Activated CD8-positive, alpha-beta memory T cell treated with anti-CD3 and anti-CD28 coated beads, Interleukin-2, amount 50 U/mL, for 48 hours (primary cell): ENCODE measurements at places on chromosomes 7 and 10.

DNA sequence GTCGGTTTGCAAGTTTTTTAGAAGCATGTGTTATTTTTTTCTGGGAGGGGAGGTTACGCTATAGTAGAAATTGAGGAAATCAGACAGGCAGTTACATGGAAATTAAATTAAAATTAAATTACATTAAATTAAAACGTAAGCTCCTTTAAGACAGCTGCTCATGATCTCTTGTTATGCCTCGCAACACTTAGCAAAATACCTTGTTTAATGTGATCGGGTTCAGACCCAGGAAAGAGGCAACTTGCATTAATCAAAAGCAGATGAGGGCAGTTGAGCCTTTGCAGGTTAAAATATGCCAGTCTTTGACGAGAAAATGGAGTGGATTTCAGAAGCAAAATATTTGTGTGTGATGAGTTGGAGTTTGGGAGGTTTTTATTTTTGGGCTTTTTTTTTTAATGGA, 651.8 kb downstream of the INHBA start:
- DNase-seq: no peak

DNA sequence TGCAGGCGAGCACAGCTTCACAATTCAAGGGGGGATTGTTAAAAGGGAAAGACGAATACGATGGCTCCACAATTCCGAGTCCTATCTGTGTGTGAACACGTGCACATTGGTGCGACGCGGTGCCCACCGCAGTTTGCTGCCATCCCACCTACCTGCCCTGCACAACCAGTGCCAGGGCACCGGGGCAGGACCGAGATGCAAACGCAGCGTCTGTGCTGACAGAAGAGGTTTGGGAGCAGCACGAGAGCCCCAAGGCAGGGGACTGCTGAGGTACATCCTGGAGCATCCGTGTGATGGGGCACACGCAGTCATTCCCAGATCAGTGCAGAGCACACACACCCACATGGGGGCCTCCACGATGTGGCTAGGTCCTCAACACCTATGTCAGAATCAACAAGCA, 221.3 kb downstream of the DNAJB6 start:
- DNase-seq: no peak

GRCh38 chr7:28613262-28613661, 200.9 kb downstream of the CREB5 start:
- no peak for DNase-seq

DNA sequence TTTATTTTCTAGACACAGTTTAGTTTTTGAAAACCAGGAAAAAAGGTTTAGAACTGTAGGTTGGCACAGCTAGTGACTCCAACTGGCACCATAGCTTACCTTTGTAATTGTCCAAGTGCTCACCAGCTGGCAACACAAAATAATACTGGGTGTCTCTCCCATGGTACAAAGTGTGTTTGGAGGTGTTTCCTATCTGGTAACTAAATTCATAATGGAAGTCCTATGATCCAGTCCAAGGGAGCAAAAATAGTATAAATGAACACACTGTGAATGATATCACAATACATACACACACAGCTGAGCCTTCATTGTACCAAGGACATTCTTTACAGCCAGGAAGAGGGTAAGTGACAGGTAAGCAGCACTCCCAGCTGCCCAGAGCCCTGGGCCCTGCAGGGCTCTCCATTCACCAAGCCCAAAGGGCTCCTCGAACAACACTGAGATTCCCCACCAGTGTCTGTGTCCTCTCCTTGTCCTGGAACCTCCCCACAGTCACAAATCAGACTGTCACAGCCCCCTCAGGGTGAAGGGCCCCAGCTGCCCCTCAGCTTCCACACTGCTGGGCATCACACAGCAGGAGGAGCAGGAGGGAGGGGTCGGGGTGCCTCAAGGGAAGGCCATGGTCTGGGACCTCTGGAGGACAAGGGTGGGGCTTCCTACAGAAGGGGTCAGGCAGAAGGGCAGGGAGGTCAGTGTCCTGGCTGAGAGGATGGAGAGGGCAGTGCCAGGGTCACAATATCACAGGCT, 72.1 kb downstream of the PKD1L1 start:
- no peak for DNase-seq

DNA sequence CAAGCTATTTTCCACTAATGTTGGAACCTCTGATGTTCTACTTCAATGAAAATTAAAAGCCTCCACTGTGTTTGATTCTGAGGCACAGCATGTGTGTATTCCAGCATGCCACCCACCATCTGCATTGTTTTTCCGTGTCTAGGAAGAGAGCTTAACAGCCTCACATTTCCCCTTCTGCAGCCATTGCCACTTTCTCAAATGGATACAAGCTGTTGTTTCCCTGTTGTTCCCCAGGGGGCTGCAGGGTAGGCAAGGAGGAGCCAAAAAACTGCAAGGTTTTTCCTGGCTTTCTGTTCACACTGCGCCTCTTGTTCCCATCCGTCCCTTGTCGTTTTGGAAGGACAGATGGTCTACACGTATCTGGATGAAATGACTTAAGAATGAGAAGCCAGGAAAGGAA, 72.3 kb upstream of the DNAJB12 start:
- no peak for DNase-seq
